ENCODE measurements at places on chromosomes 7 and 10.

GRCh38 chr7:34425631-34426384, 232.2 kb upstream of the NPSR1 start:
- DNase-seq, result no peak
- no peak overlapping the region for H3K27ac ChIP-seq
- no peak overlapping the region for H3K4me3 ChIP-seq
- H3K36me3 ChIP-seq, result no peaks in the 10 kb centered on the region
- H3K4me1 ChIP-seq, result no peaks in the 10 kb centered on the region
- H3K27me3 ChIP-seq, result no peaks in the 10 kb centered on the region

- H3K4me3 ChIP-seq, result no peak overlapping the region
- H3K27ac ChIP-seq, result peak overlapping the region; percentile 6
- H3K36me3 ChIP-seq, result no peaks in the 10 kb centered on the region
Observed at GRCh38 chr7:77428777-77429231, 12.7 kb upstream of the GSAP start.

DNA sequence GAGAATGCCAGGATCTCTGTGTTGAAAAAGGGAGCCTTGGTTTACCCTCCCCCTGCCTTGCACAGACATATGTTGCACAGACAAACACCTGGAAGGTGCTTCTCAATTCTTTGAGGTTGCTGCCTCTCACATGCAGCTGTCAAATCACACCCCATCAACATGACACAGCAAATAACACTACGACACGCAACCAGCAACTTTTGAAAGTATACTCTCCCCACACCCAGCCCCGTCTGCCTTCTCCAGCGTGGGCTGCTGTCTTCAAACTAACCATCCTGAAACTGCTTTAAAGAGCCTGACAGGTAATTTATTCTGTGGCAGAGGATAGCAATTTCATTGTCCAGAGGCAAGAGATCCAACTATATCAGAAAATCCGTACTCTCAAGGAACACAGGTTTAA, 136.1 kb downstream of the PLXNA4 start:
- DNase-seq, result no peak
- no peaks in the 10 kb centered on the region for H3K4me1 ChIP-seq
- peaks cover 10% of the 10 kb centered on the region for H3K27me3 ChIP-seq
- no peaks in the 10 kb centered on the region for H3K36me3 ChIP-seq
- H3K4me3 ChIP-seq, result no peak overlapping the region

- H3K27ac ChIP-seq, result no peak overlapping the region
- H3K27me3 ChIP-seq, result no peaks in the 10 kb centered on the region
- H3K4me1 ChIP-seq, result peaks cover 4% of the 10 kb centered on the region
- H3K36me3 ChIP-seq, result no peaks in the 10 kb centered on the region
- H3K4me3 ChIP-seq, result no peak overlapping the region
- DNase-seq, result no peak
Observed at GRCh38 chr10:60849740-60850139, 71.5 kb downstream of the CDK1 start.

DNA sequence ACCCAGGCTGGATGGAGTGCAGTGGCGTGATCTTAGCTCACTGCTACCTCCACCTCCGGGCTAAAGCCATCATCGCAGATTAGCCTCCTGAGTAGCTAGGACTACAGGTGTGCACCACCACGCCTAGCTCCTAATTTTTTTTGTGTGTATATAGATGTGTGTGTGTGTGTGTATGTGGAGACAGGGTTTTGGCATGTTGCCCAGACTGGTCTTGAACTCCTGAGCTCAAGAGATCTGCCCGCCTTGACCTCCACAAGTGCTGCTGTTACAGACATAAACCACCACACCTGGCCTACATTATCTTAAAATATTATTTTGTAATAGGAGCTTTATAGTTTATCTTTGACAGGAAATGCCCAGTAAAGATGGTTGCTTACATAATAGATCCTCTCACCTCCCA, 25.0 kb downstream of the FOXP2 start:
- H3K27ac ChIP-seq, result no peak overlapping the region
- no peaks in the 10 kb centered on the region for H3K27me3 ChIP-seq
- H3K4me1 ChIP-seq, result no peaks in the 10 kb centered on the region
- H3K36me3 ChIP-seq, result no peaks in the 10 kb centered on the region

- H3K27ac ChIP-seq, result no peak overlapping the region
- no peaks in the 10 kb centered on the region for H3K36me3 ChIP-seq
- no peak overlapping the region for H3K4me3 ChIP-seq
- peaks cover 5% of the 10 kb centered on the region for H3K4me1 ChIP-seq
Observed at GRCh38 chr7:28726555-28726954, 231.6 kb downstream of the TRIL start.

- no peaks in the 10 kb centered on the region for H3K4me1 ChIP-seq
- H3K27ac ChIP-seq, result no peak overlapping the region
- peaks cover 4% of the 10 kb centered on the region for H3K27me3 ChIP-seq
- no peak overlapping the region for H3K4me3 ChIP-seq
Observed at GRCh38 chr7:101632641-101633040, 3.5 kb upstream of the MYL10 start.

GRCh38 chr10:113965683-113966082, 78.0 kb upstream of the ADRB1 start:
- no peak for DNase-seq
- H3K4me3 ChIP-seq, result no peak overlapping the region
- H3K27me3 ChIP-seq, result no peaks in the 10 kb centered on the region
- peaks cover 8% of the 10 kb centered on the region for H3K4me1 ChIP-seq

Data from activated B cell treated with CpG ODN at 0.5 μM for 24 hours (primary cell).